ENCODE measurements at places on chromosomes 11 and 22.

GRCh38 chr22:43726322-43726721, 85.8 kb downstream of the EFCAB6 start:
- no peak for DNase-seq

- DNase-seq, result no peak
Measured at GRCh38 chr11:12193515-12194336, 83.3 kb downstream of the MICAL2 start.

DNA sequence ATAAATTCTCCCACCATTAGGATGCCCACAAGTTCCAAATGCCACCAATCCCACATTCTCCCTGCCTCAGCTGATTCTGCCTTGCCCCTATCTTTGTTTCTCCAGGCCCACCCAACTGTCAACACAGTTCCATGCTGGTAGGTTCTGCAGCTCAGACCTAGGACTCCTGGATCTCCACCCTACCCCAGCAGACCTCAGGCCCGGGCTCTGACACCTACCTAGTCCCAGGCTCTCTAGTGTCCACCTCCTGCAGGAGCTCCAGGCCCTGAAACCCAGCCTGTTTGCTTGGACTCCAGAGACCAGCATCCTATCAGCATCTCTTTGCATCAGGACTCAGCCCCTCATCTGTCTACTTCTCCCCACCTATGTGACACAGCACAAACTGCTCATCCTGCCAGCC, 86.5 kb downstream of the PDE2A start:
- no peak for DNase-seq

GRCh38 chr22:24516301-24516737, 21.2 kb downstream of the UPB1 start:
- DNase-seq, result no peak

DNA sequence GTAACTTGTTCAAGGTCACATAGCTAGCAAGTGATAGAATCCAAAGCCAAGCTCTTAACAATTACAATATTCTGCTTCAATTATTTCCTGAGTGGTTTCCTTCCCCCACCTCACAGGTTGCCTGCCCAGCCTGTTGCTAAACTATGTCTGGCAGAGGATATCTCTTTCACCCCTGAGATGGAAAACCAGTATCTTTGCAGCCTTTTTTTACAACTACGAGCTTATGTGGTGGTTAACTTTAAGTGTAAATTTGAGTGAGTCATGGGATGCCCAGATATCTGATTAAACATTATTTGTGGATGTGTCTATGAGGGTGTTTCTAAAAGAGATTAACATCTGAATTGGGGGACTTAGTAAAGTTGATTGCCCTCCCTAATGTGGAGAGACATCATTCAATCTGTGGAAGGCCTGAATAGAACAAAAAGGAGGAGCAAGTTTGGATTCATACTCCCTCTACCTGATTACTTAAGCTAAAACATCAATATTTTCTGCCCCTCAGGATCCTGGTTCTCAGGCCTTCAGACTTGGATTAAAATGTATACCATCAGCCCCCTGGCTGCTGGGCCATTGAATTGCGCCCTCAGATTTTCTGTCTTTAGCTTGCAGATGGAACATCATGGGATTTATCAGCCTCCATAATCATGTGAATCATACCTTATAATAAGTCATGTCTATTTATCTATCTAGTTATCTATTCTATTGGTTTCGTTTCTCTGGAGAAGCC, 911.9 kb downstream of the METTL15 start:
- no peak for DNase-seq

DNA sequence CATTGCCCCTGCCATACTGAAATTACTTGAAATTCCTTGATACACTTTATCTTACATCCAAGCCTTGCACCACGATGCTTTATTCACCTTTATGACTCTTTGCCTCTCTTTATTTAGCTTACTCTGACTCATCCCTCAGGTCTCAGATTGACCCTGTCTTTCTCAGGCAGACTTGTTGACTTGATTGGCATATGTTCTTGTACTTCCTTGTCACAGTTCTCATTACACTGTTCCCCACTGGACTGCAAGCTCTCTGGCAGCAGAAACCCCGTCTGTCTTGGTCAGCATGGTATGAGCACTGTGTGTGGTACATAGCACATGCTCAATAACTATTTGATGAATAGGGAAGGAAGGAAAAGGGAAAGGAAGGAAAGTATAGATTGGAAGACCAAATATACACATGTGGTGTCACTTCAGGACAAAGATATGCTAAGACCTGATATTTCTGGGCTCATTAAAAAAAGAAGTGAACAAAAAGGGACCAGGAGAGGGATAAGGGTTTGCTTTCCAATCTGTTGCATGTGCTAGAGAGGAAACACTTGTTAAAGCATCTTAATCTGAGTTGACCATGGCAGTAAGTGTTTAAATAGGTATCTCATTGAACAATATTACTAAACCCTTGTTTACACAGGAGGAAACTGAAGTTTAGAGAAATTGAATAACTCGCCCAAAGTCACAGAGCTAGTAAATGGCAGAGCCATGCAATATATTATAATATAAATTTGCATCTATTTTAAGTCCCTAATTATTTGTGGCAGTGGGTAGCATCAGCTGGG, 7.2 kb downstream of the LYVE1 start:
- no peak for DNase-seq

DNA sequence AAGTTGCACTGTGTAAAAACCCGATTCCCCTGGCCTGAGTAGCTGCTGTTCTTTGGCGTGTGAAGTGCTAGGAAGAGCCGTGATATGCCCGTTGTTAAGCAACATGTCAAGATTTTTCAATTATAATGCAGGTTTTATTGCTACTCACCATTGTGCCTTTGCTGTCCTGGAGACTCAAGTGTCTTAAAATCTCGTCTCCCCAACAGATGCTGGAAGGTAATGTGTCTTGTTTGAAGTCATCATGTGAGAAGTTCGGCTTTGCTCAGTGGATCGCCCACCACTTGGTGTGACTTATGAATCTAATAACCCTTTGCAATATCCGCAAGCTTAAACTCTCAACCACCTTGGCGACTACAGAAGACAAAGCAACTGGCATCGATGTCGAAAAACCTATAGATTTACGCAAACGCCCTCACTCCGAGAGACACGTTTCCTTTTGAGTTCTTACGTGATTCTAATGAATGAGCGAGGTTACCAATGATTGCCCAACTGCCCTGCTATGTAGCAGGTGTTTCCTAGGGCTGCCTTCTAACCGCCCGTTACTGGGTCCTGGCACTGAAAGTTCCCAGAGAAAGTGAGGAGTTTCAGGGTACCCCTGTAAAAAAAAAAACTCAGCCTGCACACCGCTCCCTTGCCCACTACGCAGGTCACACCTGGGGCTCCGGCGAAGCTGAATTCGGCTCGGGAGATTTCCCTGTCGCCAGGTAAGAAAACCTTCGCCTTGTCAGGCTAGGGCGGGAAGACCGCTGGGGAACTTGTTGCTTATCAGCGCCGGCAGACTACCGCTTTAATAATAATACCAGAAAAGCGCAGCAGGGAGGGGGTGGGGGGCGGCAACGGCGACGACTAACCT, 21.2 kb upstream of the BDNF start:
- no peak for DNase-seq

GRCh38 chr11:79486242-79486984, 45.6 kb upstream of the TENM4 start:
- no peak for DNase-seq

GRCh38 chr11:66728038-66728692, 851 bp downstream of the SPTBN2 start:
- DNase-seq, result no peak

DNA sequence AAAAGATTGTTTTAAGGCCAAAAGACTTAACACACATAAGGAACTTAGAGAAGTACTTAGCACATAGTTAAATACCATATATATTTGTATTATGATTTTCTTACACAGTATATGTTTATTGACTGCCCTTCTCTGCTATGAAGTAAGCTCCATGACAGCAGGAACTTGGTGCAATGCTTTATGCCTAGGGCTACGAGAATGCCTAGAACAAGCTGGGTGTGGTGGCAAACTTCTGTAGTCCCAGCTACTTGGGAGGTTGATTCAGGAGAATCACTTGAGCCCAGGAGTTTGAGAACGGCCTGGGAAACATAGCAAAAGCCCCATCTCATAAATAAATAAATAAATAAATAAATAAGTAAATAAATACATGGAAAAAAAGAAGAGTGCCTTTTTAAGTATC, 1.9 kb downstream of the SLC5A12 start:
- DNase-seq, result no peak

GRCh38 chr11:14881576-14882193, 10.3 kb downstream of the CYP2R1 start:
- DNase-seq, result no peak

DNA sequence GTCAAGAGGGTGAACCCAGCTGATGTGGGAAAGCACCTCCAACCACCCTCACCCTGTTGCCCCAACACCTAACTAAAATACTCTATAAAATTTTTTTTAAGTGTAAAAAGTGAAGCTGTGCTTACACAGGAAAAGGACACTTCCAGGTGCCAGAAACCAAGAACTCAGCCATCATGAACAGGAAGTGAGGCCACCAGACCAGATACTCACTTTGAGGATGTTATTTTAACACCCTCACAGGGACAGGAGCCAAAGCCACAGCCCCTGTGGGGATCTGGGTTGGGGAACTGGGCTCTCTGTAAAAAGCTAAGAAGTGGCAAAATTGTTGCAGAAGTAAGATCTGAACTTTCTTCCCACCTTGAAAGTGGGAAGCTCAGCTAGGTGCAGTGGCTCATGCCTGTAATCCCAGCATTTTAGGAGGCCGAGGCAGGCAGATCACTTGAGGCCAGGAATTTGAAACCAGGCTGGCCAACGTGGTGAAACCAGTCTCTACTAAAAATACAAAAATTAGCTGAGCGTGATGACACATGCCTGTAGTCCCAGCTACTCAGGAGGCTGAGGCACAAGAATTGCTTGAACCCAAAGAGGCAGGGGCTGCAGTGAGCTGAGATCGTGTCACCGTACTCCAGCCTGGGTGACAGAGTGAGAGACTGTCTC, 3.8 kb downstream of the RSPH14 start:
- no peak for DNase-seq

DNA sequence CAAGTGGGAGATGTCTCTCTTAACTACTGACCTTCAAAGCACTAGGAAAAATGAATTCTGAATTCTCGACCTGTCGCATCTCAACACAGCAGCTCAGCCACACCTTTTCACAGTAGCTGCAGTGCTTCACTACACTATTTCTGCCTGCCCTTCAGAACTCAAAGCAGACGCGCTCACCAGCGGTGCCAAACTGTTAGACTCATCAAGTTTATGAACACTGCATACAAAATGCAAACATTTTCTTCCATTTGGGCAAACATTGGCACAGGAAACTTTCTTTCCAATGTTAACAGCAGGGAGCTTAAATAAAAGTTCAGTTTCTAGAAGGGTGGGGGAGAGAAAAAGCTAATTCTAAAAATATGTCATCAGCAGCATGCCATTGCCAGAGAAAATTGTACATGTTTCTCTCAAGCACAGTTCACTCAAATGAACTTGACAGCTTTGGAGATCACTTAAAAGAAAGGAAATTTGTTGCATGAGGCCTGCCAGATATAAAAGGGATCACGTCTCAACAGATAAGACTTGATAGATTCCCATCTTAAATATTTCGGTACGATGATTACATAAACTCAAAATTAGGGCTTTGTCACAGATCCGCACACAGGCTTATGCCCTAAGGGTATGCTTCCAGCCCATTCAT, 82.7 kb downstream of the CADM1 start:
- no peak for DNase-seq

GRCh38 chr11:131674051-131674755, 303.8 kb downstream of the NTM start:
- no peak for DNase-seq

DNA sequence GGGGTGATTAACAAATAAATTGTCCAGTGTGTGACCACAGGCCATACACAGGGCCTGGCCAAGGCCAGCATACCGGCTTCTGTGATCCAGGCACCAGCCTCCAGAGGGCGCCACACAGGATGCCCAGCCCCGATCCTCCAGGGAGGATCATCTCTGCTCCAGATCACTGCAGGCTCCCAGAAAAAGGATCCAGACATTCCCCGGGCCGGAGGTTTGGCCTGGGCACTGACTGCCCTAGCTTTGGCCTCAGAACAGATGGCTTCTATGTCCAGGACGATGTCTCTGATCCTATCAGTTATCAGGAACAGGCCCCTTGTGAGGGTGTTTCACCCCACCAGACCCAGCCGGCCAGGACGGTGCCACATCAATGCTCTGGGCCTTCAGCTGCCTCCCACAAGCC, 74.5 kb upstream of the LMO1 start:
- no peak for DNase-seq

DNA sequence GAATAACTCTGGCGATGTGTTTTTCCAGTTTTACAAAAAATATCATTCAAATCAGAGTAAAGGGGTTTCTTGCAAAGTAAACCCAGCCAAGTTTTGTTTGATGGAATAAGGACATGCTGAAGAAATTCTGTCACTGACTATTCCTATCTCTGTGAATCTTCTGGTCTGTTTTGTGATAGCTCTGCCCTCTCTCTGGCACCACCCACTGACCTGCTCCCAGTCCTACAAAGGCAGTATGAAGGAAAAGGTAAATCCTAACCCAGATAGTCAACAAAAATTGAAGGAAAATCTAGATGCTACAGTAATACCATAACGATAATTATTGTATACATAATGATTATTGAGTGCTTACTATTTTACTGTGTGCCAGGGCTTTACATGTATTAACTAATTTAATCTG, 76.3 kb upstream of the TP53AIP1 start:
- DNase-seq, result no peak

- DNase-seq, result peak; percentile 44
Measured at GRCh38 chr11:86588566-86589090, 83.8 kb downstream of the ME3 start.

DNA sequence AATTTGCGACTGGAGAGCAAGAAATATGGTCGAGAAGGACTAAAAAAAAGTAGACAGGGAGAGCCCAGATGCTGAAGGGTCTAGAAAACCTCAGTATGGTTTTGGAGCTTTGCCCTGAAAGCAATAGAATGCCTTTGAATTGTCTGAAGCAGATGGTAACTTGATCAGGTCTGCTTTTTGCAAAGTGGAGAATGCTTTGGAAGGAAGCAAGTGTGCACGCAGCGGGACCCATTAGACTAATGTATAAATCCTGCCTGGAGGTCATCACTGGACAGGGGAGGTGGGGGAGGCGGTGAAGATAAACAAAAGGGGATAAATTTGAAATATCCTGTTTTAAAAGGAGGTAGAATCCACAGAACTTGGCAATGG, 757 bp upstream of the HINFP start:
- no peak for DNase-seq

- no peak for DNase-seq
Measured at GRCh38 chr11:122633219-122633829, 22.2 kb upstream of the UBASH3B start.

GRCh38 chr11:127738771-127739286, 738.3 kb upstream of the KIRREL3 start:
- DNase-seq, result no peak

DNA sequence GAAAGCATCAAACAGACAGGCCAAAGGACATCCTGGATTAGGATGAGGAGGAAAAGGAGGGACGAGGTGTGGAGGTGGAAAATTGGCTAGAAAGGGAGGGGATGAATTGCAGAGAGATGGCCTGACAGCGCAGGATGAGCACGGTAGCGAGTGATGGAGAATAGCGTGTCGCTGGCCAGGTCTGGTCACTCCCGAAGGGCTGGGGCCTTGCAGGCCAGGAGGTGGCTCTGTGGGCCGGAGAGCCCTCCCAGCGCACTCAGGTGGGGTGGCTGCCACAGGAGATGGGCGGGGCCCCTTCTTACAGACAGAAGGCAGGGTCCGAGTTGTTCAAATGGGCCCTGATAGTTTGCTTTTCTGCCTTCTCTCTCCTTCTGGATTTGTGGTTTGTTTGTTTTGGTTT, 37.1 kb upstream of the THY1 start:
- no peak for DNase-seq

GRCh38 chr11:42840860-42841259, 470.9 kb upstream of the API5 start:
- no peak for DNase-seq

- DNase-seq, result no peak
Measured at GRCh38 chr22:20558534-20558933, 51.1 kb downstream of the MED15 start.

All from NCI-H1436 treated with DMSO at 0.1 percent for 48 hours (cell line).